ENCODE measurements at places on chromosomes 5 and 9.

GRCh38 chr5:8912106-8912505, 633.8 kb downstream of the SEMA5A start:
- no peak for DNase-seq

DNA sequence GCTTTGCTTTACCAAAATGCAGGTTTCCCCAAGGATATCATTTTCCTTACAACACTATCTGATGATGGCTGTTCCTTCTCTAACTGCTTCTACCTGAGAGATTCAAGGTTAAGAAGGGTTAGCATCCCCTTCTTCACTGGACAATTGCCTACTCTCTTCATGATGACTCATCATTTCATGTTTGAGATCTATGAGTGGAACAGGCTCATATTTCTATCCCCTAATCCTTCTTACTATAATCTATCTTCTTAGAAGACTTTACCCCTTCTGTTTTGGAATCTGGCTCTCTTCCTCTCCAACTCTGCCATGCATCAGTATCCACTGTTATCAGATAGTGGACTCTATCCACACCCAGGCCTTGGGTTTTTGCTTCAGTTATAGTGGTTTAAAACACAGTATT, 54.3 kb downstream of the NR3C1 start:
- no peak for DNase-seq

- DNase-seq: no peak
Measured at GRCh38 chr5:160020964-160021363, 12.0 kb downstream of the TTC1 start.

- no peak for DNase-seq
Measured at GRCh38 chr9:70603020-70603411, 188.6 kb upstream of the KLF9 start.

DNA sequence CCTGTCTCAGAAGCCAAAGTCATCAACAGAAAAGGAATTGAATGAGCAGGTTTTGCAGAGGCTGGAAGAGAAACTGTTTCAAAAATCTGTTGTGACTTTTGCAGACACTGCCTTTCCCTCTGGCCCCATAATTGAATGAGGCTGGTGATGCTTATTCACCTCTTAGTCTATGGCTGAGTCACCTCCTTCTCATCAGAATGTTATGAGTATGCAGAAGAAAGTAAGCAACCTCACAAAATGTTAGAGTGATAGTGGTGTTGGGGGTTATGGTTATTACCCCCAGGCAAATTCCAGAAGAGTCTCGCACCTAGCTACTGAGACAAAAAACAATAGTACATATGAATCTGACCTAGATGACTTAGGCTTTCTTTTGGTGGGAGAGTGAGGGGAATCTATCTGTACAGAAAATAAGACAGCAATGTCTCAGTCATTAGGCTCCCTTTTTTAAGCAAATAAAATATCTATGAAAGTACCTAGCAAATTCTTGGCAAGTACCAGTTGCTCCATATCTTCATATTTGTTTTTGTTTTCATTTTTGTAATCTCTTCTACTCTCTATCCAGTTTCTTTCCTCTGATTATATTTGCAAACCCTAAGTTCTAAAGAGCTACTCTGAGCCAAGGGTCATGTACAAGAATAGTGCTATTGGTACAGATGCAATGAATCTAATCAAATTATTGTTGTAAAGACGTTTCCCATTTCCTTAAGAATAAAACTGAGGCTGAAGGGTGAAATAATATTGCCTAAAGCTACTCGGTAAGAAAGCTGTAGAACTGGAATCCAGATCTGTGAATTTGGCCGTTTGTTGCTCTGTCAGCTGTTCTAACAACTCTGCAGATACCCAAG, 498.1 kb upstream of the TNC start:
- no peak for DNase-seq

DNA sequence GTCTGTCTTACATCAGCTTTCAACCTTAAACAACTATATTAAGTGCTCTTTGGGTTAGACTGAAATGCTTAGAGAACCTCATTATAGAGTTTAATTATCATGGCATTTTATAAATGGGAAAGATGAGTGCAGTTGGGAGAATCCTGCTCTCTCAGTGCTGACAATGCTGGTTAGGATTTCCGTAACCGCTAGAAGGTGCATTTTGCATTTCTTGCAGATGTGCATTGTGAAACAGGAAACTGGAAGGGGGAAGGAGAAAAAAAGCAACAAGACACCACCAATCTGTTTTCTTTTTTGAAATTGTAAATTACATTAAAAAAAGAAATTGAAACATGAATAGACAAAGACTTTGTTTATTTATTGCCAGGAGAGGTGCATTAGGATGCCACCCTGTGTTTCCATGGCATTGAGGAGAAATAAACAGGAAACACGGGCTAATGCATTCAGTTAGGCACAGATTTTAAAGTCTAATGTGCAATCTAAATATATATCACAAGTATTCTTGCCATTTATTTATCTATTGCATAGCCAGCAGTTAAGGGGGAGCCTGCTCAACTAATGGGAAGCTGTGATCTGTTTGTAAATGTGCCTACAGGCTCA, 478.9 kb downstream of the PSAT1 start:
- no peak for DNase-seq

GRCh38 chr5:79976759-79977515, 14.1 kb downstream of the MTX3 start:
- DNase-seq: no peak

- no peak for DNase-seq
Measured at GRCh38 chr9:136531186-136531903, 14.5 kb downstream of the NOTCH1 start.

DNA sequence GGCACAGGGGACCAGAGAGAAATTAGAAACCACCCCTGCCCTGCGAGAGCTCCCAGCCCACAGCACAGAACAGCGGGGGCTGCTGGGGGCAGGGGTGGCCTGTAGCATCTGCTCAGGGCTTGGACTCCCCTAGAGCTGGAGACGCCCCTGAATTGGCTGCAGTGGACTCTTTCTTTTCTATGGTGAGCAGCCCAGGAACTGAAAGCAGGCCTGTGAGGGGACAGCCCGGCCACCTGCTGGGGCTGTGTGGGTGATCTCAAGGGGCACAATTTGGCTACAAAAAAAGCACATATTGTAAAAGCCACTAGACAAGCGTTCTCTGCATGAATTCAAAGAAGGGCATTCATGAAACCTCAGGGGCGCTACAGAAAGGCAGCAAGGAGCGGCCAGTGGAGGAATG, 57.5 kb upstream of the ICE1 start:
- no peak for DNase-seq

DNA sequence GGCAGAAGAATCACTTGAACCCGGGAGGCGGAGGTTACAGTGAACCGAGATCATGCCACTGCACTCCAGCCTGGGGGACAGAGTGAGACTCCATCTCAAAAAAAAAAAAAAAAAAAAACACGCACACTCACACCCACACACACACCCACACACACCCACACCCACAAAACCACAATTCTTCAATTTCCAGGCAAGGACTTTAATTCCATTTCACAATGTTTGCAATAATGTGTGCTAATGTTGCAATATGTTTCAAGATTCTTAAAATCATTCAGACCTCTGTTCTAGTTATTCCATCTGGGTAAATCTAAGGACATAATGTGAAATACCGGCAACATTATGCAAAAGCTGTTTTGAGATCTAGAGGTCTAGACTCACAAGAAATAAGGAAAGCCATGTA, 28.3 kb downstream of the CCDC69 start:
- no peak for DNase-seq

DNA sequence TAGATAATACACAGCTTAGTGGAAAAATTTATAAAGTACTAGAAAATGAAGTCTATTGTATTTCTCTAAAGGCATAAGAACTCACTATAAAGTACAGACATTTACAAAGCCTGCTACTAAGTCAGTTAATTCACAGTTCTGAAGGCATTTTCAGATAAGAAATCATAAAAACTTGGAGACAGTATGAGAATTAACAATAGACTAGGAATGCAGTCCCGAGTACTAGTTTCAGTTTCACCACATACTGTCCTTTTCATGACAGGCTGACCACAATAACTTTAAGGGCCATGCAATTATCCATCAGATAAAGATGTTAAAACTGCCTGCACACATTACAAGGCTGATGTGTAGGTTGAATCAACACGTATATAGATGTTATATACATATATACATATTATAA, 362.6 kb upstream of the SMC2 start:
- DNase-seq: no peak

GRCh38 chr9:114001410-114001685, 76.8 kb downstream of the AMBP start:
- no peak for DNase-seq

DNA sequence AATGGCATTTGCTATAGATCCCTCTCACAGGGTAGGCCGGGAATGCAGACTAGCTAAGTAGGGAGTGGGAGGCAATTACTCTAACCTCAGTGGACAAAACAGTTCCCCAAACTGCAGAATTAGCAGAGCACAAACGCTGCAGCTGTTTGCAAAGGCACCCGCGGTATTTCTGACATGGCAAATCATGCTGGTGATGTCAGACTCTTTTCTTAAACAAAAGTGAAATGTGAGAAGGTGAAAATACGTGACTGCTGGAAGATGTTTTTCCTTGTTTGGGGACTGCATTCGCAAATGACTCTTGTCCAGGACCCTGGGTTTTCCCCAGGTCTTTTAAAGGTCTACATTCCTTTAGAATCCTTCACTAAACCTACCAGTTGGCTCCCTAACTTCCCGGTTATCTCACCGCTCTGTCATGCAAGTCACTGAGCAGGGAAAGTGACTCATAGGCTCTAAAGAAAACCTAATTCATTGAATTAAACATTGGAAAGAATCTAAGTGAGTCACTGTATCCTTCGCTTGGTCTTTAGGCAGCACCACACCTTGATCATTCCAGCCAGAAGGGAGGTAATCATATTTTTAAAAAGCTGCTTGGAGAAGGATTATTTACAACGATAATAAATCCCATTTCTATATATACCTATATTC, 91.5 kb upstream of the DNAH5 start:
- DNase-seq: no peak

DNA sequence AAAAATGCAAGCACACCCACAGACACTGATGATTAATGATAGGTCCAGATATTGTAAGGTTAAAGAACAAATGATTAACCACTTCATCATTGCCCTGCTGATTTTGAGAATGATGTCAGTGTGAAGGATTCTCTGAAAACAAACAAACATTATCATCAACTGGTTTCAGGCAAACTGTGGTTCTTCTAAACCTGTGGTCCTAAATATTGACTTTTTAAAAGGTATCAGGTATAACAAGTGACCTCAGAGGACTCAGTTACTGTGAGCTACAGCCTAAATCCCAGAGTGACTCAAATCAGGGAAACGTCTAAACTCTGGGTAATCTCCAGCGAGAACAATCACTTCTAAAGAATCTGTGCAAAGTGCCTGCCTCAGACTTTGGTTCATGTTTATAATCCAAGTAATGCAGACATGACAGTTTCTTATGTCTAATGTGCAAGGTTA, 172.3 kb upstream of the CDH6 start:
- no peak for DNase-seq

DNA sequence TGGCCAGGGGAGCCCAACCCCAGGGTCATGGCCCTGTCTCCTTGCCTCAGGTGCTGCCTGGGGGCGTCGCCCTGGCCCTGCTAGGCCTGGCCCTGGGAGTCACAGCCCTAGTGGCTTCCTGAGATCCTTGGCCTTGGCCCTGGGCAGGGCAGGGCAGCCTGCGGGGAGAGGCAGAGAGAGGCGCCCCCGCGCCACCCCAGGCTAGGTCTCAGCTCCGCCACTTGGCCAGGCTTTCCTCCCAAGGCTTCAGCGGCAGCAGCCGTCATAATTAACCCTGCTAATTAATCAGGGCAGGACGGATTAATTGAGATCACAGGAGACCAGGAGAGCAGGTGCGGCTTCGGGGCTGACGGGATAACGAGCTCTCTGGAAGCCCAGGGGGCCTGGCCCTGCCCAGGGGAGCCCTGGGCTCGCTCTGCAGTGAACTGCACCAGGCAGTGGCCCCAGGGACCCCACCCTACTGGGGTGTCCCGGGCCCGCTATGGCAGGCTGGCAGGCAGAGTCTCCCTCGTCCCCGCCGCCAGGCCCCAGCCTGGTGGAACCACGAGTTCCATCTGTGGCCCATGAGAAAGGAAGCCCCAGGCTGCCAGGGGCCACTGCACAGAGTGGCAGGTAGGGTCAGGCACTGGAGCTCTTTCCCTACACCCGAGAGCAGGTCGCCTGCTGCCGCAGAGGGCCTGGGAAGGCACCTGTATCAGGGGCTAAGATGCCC, 269.6 kb downstream of the PBX3 start:
- DNase-seq: no peak

GRCh38 chr9:119601632-119602031, 232.4 kb upstream of the BRINP1 start:
- no peak for DNase-seq

GRCh38 chr9:34568774-34569173, 20.8 kb downstream of the CNTFR start:
- no peak for DNase-seq

GRCh38 chr9:133359399-133360175, 3.2 kb downstream of the SURF2 start:
- DNase-seq: peak; percentile 52

DNA sequence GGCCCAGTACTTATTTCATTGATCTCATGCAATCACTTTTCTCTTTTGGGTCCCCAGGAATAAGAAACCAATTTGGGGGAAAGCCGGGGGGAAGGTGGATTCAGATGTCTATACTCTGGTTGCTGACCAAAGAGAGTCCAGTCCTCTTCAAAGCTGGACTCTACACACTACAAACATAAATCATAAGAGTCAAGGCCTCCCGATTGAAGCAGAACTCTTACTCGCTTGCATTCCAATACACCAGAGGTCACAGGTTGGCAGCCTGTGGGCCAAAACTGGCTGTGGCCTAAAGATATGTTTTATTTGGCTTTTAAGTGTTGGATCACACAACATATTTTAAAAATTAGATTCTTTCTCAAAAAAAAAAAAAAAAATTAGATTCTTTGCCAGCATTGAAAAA, 311.4 kb upstream of the MSX2 start:
- no peak for DNase-seq

DNA sequence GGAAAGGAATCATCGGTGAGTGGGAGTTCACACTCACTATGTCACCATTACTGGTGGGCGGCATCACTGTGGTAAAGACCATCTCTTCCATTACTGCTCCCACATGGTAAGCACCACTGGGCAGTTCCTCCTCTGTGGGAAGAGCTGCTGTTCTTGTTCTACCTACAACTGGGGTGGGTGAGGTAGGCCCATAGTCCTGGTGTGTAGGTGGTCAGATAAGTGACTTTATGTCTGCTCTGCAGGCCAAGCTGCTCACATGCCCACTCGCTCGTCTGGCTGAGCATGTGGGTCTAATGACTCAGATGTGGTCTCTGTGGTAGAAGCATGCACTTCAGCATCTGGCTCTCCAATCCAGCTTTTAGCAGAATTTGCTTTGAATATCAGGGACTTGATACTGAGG, 82.9 kb downstream of the TMEM215 start:
- DNase-seq: peak; percentile 10

GRCh38 chr9:134396258-134396742, 70.0 kb downstream of the RXRA start:
- peak; percentile 65 for DNase-seq

GRCh38 chr9:38680837-38681445, 39.0 kb downstream of the FAM240B start:
- no peak for DNase-seq

All from activated CD4-positive, alpha-beta T cell treated with anti-CD3 and anti-CD28 coated beads for 48 hours (primary cell).